ENCODE measurements at places on chromosomes 6 and 20.

- no peak for DNase-seq
These were observed 7.6 kb downstream of the DHX16 start for GRCh38 chr6:30664994-30665767.

- no peak for DNase-seq
These were observed 14.4 kb upstream of the ZNF217 start for GRCh38 chr20:53608071-53608455.

- peak; percentile 17 for DNase-seq
These were observed 34.4 kb downstream of the EFHC1 start for GRCh38 chr6:52454556-52454955.

DNA sequence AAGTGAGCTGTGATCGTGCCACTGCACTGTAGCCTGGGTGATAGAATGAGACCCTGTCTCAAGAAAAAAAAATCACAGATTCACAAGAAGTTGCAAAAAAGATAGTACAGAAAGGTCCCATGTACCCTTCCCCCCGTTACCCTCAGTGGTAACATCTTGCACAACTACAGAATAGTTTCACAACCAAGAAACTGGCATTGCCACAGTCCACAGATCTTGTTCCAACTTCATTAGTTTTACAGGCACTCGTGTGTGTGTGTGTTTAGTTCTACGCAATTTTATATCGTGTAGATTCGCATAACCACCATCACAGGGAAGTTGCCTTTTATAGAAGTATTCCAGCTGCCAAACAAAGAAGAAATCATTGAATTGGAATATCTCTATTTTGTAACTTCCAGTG, 19.1 kb downstream of the SPATA2 start:
- DNase-seq: no peak

DNA sequence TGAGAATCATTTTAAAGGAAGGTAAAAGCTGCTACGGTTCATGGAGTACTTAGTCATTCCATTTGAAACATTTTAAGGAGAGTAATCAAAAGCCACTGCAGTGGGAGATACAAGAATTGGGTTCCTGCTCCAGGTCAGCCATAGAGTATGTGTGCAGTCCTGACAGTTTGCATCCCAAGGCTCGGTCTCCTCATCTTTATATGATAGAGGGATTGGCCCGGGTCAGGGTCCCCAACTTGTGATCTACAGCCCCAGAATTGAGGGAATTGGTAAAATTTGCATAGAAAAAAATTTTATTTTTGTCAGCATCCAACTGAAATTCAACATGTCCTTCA, 147.4 kb upstream of the PRND start:
- no peak for DNase-seq

DNA sequence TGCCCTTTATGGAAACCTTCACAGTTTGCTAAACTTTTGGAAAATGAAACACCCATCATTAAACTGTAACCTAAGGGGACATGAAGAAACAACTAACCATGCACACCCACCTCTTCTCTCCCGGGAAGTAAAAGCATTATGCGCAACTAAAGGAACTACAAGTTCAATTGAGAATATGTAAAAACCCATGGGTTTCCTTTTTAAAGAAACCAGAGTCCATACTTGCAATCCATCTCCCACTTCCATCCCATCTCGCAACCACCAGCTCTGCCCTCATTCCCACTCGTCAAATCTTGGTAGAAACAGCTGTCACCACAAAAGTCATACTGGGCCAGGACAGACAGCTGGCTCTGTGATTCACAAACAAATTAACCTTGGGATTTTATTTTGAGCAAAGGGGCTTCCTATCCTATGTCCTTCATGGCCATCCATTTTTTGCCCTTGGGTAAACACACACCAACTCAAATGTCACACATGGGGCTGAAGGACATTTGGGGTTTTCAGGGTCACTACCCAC, 81.5 kb downstream of the HAO1 start:
- DNase-seq: no peak

DNA sequence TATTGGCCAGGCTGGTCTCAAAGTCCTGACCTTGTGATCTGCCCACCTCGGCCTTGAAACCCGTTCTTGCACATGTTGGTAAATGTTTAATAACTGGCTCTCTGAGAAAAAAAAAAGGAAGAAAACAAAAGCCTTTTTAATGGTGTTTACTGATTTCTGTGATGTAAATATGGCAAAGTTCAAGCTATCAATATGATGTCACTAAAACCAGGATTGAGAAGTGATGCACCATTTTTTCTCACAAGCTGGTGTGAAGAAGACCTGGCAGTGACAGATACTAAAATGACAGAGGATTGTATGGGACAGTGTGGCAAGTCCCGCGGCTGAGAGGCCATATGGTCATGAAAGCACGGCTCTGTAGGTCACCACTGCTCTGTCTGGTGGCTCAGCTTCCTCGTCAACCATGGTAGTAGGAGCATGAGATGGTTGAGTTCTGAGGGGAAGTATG, 196.3 kb upstream of the SUPT3H start:
- no peak for DNase-seq

DNA sequence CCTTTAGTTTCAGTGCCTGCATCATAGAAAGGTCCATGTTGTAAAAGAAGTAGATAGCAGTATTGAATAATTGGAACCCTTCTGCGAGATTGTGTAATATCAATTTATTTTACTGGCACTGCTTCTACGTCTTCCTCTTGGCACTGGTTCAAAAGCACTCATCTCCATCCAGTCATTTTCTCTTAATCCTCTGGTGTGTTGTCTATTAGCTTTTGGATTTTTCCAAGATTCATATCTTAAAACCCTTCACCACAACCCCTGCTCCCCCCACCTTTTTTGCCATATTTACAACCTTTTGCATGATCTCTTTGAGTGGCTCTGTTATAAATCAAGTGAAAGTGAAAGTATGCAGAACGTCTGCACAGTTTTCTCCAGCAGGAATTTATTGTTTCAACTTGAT, 76.6 kb upstream of the HSF2 start:
- DNase-seq: peak; percentile 41

DNA sequence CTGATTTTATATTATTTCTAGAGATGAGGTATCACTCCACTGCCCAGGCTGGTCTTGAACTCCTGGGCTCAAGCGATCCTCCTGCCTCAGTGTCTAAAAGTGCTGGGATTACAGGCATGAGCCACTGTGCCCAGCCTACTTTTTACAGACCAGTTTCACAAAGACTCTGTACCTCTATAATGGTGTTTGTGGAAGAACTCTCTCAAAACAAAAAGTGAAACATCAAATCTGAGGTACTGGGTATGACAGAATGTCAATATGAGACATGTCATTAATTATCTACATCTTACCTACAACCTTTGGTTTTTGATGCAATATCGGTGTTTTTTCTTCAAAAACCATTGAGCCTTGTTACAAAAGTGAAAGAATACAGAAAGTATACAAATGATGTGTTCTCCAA, 49.4 kb upstream of the MCM9 start:
- DNase-seq: no peak

DNA sequence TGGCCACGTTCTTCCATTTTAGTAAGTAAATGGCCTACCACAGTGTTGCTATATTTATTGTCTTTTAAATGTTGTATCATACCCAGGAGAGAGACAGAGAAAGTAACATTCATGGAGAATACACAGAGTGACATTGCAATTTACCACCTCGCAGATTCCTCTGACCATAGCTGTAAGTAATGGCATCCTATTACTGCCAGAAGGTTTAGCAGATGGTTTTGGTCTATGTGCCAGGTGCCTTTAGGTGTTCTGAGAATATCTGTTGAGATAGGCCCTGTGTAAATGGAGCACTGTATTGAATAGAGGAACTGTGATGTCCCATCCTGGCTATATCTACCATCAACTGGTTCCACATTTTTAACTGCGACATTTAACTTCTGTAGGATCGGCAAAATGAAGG, 559.6 kb downstream of the KIF16B start:
- no peak for DNase-seq

DNA sequence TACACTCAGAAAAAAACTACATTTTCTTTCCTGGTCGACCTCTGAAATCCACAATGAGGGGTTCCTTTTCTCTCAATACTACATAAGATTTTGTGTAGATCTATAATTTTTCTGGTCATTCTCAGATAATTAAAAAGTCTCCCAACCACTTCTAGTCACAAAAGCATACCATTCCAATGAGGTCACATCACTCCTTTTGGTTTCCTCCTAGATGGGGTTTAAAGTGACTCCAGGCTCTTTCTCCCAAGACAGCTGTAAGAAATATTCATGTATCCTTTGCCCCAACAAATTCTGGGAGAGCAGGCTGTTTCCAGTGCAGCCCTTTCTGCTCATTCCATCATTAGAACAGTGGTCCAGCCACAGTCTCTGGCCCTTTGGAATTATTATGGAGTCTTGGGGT, 43.1 kb upstream of the BEND6 start:
- peak; percentile 90 for DNase-seq

- DNase-seq: no peak
These were observed 17.2 kb downstream of the TMEM200A start for GRCh38 chr6:130382872-130383490.

- DNase-seq: peak; percentile 56
These were observed 25.3 kb upstream of the KIAA1586 start for GRCh38 chr6:57021086-57021720.

GRCh38 chr20:47451602-47451904, 50.1 kb upstream of the NCOA3 start:
- no peak for DNase-seq

GRCh38 chr6:164020142-164020541, 605.6 kb downstream of the QKI start:
- no peak for DNase-seq

All from fibroblast of skin of right biceps (primary cell).